ENCODE measurements at places on chromosomes 13 and 19.

GRCh38 chr19:18796239-18796638 is 5.1 kb upstream of the COMP start:
- DNase-seq = no peak

GRCh38 chr19:2629491-2630351 is 72.8 kb downstream of the GNG7 start:
- no peak for DNase-seq

DNA sequence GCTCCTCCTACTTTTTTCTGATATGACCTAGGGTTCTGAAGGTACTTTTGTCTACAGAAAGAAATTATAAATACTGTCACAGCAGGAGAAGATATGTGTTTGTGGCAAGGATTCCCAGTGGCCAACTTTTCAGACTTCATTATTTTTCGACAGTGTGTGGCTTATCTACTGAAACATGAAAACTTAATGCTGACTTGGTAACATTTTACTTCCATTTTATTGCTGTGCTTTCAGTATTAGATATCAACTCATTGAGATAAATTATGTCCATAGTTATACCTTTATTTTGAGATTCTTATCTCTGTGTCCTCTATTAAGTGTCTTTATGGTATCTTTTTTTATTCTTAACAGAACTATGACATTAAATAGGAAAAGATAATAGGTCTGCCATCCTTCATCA is 700.0 kb downstream of the PCDH9 start:
- no peak for DNase-seq

GRCh38 chr13:45102136-45102507 is 18.2 kb upstream of the GTF2F2 start:
- no peak for DNase-seq

DNA sequence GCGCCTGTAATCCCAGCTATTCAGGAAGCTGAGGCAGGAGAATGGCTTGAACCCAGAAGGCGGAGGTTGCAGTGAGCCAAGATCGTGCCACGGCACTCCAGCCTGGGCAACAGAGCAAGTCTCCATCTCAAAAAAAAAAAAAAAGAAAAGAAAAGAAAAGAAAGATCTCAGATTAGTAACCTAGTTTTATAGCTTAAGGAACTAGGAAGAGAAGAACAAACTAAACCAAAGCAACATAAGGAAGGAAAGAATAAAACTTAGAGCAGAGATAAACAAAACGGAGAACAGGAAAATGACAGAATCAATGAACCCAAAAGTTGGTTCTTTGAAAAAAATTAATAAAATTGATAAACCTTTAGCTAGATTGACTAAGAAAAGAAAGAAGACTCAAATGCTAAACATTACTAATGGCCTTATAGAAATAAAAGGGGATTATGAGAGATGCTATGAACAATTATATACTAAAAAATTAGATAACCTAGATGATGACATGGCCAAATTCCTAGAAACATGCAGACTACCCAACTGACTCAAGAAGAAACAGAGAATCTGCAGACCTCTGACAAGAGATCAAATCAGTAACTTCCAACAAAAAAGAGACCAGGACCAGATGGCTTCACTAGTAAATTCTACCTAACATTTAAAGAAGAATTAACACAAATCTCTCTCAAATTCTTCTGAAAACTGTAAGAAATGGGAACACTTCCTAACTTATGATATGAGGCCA is 68.2 kb downstream of the CDADC1 start:
- DNase-seq = no peak

DNA sequence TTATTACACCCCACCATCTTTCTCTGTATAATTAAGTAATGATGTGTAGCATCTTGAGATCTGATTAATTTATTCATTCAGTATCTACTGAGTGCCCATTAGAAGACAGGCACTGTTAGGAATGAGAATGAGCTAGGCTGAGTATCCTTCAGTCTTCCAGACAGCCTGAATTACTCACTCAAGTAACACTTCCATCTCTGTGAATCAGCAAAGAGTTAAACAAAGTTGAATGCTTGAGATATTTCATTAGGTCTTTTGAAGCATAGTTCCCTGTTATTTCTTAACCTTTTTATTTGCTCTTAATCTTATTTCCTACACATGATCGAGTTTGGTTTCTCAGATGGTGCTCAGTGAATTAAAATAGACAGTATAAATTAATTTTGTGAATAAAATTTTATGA is 413.7 kb downstream of the DCT start:
- no peak for DNase-seq

GRCh38 chr19:8238251-8238650 is 29.1 kb downstream of the CERS4 start:
- no peak for DNase-seq

DNA sequence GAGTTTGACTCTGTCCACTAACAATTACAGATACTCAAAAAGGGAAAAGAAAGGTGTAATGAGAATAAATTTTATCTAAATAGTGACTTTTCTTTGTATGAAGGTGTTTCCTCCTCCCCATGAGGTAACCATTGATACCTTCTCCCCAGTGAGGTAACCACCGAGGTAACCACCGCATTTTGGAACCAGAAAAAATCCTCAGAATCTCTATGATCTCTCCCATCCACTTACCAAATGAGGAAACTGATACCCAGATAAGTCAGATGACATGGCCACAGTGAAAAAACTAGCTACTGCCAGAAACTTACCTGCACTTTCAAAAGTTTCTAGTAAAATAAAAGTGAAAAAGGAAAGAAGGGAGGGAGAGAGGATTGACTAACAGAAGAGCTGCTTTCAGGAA is 124.0 kb upstream of the FNDC3A start:
- no peak for DNase-seq

GRCh38 chr13:85529218-85529594 is 270.0 kb downstream of the SLITRK6 start:
- DNase-seq = no peak

DNA sequence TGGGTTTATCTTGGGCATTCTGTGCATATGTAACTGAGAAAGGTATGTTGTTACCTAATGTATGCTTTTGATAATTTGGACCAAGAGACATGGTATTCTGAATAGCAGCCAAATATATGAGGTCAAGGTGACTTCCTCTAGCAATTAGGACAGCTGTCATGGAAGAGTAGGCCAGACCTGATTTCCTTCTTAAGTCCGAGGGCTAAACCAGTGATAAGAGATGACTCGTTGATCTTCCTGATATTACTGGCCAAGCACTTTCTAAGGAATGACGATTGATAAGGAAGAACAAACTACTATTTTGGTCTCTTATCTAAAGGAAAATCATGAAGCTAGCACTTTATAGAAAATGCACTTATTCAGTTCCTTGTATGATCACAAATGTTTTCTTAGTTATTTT is 42.7 kb downstream of the ARHGAP35 start:
- DNase-seq = no peak

- DNase-seq = no peak
Observed at GRCh38 chr13:94412870-94413597, 66.4 kb downstream of the DCT start.

DNA sequence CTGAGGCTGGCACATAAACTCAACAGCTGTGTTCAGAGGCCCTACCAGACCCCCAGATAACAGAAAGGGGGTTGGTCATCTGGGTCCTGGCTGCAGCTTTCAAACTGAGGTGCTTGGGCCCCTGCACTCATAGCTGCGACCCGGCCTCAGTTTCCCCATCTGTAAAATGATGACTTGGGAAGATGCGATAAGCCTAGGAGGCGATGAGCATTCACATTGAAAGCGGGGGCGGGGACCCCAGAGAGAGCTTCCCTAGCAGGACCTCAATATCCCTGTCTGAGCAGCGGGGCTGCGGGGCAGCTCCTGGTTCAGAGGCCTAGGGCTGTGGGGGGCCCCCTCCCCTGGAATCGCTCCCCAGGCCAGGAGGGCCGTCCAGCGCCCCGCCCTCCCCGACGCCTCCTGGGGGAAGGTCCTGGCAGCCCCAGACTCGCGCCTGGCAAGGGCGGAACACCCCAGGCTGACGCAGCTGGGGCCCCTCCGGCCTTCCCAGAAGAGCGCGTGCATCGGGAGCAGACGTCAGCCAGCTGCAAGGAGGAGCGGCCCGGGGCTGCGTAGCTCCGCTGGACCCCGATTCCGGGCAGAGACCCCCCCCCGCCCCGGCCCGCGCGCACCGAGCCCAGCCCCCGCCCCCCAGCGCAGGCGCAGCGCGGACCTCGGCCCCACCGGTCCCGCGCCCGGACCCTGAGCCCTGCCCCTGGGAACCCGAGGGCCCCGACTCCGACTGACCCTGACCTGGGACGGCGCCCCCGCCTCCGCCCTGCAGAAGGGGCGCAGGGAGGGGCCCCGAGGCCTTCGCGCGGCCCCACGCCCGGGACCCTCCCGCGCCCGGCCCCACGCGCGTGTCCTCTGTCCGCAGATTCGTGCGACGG is 3.5 kb downstream of the FSTL3 start:
- no peak for DNase-seq

DNA sequence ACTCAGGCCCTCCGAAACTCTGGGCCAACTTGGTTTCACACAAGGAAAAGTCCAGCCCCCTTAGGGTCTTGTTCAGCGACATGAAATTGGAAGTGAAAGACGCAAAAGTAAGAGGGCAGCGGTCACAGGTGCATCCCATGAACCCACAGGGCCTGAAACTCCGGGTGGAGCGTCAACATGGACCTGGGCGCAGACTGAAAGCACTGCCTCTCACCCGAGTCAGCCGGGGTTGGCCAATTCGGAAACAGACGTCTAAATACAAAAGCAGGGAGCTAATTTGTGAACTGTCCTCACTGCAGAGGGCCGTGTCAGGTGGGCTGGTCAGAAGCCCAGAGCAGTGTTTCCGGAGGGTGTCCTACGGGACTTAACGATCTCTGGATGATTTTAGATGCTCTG is 26.7 kb downstream of the ADPRHL1 start:
- no peak for DNase-seq

DNA sequence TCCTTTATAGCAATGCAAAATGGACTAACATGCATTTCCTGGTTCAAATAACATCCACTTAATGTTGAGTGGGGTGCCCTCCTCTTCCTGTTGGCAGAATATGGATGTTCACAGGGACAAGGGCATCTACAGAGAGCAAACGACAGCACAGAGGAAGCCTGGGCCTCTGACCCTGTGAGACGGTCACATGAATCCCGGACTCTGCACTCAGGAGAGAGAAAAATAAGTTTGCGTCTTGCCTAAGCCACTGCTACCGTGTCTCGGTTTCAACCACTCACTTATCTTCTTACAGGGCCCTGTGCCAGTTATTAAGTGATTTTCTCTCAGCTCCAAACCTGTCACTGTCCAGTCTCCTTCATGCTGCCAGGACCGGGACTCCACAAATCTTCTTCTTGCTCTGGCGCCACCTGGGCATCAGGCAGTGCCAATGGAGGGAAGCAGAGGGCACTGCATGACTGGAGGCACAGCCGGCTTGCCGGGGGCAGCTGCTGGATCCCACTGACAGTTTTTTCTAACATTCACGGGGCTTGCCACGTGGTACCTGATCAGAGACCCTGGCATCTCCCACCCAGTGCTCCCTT is 11.8 kb downstream of the LIG1 start:
- DNase-seq = no peak

GRCh38 chr13:100541897-100542825 is 46.4 kb downstream of the GGACT start:
- DNase-seq = no peak

- no peak for DNase-seq
Observed at GRCh38 chr19:12159773-12160414, 3.0 kb upstream of the ZNF136 start.

- DNase-seq = no peak
Observed at GRCh38 chr13:97329331-97329730, 104.6 kb upstream of the RAP2A start.

GRCh38 chr13:68697551-68697950 is 1410.1 kb upstream of the ATXN8OS start:
- DNase-seq = no peak

GRCh38 chr19:11096210-11096841 is 7.1 kb downstream of the LDLR start:
- DNase-seq = no peak

DNA sequence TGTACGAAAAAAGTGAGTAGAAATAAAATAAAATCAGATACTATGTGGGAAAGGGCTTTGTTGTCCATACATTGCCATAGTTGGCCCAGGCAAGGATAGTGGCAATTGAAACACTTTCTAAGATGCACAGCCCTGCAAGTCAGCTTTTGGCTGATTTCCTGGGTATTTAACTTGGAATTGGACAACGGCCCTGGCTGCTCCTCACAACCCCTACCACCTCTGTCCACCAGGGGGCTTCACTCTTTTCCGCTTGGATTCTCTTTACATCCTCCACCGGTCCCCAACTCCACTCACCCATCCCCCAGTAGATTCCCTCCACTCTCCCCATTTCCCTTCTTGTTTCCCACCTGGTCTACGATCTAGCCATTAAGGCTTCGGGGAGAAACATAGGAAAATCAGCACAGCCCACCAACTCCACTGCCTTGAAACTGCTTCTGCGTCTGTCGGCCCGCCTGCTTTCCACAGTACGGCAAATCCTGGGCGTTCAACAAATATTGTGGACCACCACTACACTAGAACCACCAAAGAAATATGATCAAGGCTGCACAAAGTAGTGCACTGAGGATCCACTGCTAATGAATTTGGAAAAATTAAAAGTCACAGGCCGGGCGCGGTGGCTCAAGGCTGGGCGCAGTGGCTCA is 48.6 kb upstream of the GTF3A start:
- peak; percentile 19 for DNase-seq

- no peak for DNase-seq
Observed at GRCh38 chr13:76790980-76791819, 95.0 kb downstream of the KCTD12 start.

- no peak for DNase-seq
Observed at GRCh38 chr13:50915565-50915964, 6.0 kb downstream of the RNASEH2B start.

DNA sequence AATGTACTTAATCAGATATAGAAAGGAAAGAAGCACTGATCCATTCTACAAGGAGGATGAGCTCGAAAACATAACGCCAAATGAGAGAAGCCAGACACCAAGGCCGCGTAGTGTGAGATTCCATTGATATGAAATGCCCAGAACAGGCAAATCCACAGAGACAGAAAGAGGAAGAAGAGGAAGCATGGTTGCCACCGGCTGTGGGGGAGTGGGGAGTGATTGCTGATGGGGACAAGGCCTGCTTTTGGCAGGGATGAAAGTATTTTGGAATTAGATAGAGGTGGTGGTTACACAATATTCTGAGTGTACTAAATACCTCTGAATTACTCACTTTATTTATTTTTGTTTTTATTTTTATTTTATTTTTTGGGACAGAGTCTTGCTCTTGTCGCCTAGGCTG is 50.2 kb upstream of the KLF2 start:
- no peak for DNase-seq

- DNase-seq = no peak
Observed at GRCh38 chr19:47107202-47107952, 6.2 kb downstream of the ZC3H4 start.

GRCh38 chr19:7351861-7352260 is 3.1 kb downstream of the ARHGEF18 start:
- no peak for DNase-seq

DNA sequence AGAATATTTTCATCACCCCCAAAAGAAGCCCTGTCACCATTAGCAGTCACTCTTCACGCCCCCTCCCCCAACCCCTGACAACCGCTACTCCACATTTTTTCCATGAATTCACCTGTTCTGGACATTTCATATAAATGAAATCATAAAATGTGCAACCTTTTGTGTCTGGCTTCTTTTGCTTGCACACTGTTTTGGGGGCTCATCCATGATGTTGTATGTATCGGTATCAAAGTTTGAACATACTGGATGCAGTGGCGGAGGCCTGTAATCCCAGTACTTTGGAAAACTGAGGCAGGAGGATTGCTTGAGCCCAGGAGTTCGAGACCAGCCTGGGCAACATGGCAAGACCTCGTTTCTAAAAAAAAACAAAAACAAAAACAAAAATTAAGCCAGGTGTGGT is 7.2 kb downstream of the GADD45B start:
- no peak for DNase-seq
